ENCODE measurements at places on chromosomes 4 and X.

GRCh38 chr4:165394275-165394674 is 15.5 kb downstream of the CPE start:
- no peak for DNase-seq

DNA sequence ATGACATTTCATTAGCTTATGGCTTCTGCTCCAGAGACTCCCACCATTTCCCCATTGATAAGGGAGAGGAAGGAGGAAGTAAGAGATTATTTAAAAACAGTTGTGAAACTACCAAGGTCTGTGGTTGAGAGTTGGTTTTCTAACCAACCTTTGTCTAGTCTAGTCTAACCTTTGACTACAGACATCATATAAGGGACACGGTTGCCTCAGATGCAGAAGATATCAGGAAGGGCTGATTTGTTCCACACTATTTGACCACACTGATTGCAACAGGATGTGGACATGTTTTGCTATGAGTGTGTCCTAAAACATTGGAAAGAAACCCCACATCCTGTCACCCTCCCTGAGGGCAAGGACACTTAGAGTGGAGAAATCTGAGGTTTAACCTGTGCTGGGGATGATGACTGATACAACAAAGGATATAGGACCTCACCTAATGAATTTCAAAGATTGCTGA is 53.0 kb downstream of the COQ2 start:
- DNase-seq, result peak; percentile 40

DNA sequence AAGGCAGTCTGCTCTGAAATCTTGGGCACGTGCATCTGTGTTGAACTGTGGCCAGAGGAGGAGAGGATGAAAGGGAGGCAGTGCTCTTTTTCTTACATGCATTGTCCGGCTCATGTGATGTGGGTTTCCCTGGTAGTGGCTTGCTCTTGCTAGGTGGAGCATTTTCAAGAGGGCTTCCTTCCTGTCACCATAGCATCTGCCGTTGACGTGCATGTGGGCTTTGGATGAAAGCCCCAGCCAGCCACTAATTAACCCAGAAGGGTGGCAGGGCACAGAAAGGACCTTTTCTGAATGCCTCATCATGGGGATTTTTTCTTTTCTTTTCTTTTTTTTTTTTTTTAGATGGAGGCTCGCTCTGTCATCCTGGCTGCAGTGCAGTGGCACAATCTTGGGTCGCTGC is 121.3 kb downstream of the GPR143 start:
- DNase-seq, result no peak

GRCh38 chr4:47418147-47418546 is 45.4 kb downstream of the COMMD8 start:
- no peak for DNase-seq

- DNase-seq, result no peak
Measured at GRCh38 chr4:88725986-88726385, 28.4 kb upstream of the NAP1L5 start.

DNA sequence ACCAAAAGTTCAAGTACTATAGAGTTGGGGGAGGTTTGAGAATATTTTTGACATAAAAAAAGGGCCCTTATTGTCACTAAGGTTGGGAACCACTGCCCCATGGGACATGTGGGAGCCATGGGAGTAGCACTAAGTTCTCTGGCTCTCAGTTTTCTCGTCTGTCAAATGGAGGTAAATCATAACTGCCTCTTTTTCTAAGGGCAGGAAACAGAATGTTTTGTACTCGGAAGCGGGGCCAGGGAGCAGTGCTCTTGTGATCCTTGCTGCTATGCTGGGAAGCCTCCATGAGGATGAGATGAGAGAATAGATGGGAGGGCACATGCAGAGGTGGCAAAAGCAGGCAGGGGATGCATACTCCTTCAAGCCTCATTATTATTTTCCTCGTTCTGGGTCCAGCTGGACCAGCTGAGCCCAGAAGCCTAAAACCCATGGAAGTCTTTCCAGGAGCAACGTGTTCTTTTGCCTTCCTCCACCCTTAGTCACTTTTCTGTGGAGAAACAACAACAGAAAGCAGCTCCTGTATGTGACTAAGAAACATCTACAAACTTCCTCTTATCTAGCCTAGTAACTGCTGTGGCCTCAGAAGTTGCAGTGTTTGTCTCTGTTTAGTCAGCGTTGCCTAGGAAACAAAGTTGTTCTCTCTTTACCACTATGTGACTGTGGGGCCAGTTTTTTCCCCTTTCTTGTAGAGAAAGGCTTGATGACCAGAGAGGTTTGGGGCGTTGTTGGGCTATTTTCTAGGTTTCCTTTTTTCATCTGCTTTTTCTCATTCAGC is 64.8 kb downstream of the TSC22D3 start:
- DNase-seq, result peak; percentile 82

- DNase-seq, result no peak
Measured at GRCh38 chr4:140971077-140971792, 162.0 kb downstream of the RNF150 start.

GRCh38 chr4:26275281-26275680 is 45.5 kb upstream of the RBPJ start:
- no peak for DNase-seq

DNA sequence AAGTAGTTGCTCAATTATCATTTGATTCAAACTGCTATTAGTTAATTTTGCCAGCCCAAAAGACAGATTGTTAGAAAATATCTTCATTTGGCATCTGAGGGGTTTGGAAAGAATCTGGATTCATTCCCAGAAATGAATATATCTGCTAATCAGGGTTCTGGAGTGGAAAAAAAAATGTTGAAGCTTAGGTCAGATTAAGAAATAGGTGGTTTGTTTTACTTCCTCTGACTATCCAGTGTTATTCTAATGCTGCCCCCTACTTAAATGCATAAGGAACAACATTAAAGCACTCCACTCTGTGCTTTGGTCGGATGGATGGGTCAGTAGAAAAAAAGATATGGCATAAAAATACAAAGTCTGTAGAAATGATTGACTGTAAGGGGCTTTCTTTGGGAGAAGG is 89.0 kb downstream of the LUZP4 start:
- DNase-seq, result peak; percentile 10

DNA sequence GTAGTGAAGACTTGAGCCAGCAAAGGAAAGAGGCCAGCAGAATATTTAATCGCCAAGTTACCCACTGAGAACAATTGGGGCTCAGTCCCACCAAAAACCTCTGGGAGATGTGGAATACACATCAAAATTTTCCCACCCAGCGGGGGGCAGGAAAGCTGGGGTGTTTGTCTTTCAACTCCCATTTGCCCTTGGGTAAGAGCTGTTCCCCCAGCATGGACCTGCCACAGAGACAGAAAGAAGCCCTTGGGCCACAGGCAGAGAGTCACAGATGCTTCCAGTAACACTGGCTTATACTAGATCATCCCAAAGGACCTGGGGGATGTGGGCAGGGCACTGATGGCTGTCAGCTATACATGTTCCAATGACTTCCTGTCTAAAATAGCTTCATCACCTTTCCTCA is 18.9 kb upstream of the FBXW7 start:
- no peak for DNase-seq

DNA sequence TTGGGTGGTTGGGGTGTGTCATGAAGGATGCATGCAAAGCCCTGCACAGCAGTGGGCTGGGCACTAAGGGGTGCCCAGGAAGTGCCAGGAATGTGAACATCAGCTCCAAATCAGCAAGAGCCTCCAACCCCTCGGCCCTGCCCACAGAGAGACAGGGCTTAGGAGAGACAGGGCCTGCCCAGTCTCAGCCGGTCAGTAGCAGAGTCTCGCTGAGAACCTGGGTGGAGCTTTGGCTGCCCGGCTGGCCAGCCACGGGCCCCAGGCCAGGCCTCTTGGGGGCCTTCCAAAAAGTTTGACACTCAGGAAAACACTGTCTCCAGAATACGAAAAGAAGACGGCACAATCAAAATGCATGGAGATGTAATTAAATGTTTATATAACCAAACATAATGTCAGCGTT is 4.3 kb upstream of the MXD4 start:
- no peak for DNase-seq
